Germinal center (tissue), 1 donor: ENCODE measurements at places on chromosomes 3 and 15.

DNA sequence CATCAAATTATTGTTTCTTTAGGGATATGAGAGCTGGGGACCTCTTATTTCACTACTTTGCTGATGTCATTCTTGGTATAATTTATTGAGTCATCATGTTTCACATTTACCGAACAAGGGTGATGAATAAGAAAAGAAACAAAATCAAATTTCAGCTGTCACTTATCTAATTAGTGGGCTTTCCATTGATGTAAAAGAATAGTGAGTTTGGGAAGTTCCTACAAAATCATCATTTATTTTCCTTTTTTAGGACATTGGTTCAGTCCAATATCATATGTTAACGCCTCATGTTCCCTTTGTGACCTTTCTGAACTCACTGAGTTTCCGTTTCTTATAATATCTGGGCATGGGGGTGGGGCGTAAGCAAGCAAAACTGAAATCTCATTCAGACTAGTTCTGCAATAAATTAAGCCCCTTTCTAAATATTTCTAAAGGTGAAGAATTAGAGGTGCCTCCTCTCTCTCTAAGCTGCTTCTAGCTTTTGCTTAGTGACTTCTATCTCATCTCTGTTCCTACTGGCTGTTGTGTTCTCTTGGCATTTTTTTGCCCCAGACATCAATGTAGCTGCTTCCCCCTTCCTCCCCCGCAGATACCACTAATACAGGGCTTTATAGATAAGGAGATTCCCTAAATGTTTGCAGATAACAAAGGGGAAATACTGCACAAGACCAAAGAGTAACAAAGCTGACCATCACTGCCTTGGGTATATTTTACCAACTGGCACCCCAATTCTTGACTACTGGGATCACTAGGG lies 238.0 kb upstream of the CTNNB1 start:
- DNase-seq, result no peak

DNA sequence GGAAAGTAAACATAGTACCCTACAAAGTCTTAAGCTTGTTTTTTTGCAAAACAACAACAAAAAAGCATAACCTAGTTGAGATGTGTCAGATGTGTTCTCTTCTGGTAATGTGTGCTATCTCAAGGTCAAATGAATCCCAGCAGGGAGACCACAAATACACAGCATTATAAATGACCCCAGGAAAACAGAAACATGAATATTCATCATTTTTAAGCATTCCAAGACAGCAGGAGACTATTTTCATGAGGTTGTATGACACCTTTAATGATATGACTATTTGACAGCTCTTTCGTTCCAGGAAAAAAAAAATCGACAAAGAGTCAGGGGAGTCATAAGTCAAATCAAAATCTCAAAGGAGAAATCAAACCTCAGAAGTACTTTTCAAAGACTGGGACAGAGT lies 62.7 kb upstream of the CBLB start:
- DNase-seq, result no peak

GRCh38 chr3:140708815-140709214 lies 31.0 kb downstream of the TRIM42 start:
- no peak for DNase-seq

- no peak for DNase-seq
Observed at GRCh38 chr3:187850258-187850921, 105.1 kb upstream of the BCL6 start.

DNA sequence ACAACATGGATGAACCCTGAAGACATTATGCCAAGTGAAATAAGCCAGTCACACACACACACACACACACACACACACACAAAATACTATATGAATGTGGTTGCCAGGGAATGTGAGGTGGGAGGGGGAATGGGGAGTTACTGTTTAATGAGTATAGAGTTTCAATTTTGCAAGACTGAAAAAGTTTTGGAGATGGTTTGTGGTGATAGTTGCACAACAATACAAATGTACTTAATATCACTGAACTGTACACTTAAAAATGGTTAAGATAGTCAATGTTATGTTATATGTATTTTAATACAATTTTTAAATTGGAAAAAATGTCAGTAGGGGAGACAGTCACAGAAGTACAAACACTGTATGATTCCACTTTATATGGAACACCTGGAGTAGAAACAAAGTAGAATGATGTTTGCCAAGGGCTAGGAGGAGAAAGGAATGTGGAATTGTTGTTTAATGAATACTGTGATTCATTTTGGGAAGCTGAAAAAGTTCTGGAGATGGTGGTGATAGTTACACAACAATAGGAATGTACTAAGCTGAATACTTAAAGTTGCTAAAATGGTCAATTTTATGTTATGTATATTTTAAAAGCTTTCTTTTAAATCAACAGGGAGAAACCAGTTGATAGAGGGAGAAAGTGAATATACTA lies 76.6 kb downstream of the RPL39L start:
- no peak for DNase-seq

DNA sequence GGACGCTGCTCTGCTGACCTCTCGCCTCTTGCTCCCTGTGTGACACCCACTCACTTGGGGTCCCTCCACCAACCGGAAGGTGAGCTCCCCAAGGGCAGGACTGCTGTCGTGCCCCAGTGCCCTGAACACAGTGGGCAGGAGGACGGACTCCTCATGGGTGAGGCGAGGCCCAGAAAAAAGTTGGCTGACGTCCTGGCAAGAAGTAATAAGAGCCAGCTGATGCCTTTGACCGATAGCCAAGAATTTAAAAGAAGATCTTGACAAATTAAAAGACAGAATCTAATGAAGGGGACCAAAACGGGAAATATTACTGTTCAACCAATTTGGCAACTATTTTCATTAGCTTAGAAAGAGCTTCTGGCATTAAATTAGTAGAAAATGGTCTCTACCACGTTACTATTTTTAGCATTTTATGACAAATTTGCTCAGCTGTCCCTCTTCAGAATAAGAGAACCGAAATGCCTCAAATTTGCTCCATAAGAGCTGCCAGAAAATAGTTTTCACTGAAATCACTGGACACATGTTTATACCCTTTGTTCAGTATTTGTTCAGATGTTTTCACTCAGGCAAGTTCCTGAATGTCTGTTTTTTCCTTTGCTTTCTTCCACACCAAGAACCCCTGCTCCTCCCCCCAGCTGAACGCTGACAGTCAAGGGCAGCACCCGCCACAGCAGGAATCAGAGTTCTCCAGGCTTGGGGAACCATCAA lies 60.5 kb downstream of the XXYLT1 start:
- DNase-seq, result no peak

- no peak for DNase-seq
Observed at GRCh38 chr3:10196389-10197052, 31.8 kb downstream of the IRAK2 start.

DNA sequence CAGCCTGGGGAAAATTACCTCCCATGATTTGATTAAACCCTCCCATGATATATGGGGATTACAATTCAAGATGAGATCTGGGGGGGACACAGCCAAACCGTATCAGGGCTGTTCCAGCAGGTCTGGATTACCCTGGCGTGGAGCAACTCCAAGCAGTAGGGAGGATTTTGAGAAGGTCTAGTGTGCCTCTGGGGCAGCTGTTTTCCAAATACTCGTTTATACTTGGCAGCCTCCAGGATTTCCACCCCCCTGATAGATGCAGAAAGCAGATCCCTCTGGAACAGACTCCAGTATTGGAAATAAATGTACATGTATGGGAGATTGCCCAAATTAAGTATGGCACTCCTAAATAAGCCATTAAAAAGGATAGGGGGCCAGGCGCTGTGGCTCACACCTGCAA lies 7.7 kb upstream of the IRAK2 start:
- no peak for DNase-seq

- DNase-seq, result no peak
Observed at GRCh38 chr15:48710952-48711495, 65.5 kb upstream of the FBN1 start.

DNA sequence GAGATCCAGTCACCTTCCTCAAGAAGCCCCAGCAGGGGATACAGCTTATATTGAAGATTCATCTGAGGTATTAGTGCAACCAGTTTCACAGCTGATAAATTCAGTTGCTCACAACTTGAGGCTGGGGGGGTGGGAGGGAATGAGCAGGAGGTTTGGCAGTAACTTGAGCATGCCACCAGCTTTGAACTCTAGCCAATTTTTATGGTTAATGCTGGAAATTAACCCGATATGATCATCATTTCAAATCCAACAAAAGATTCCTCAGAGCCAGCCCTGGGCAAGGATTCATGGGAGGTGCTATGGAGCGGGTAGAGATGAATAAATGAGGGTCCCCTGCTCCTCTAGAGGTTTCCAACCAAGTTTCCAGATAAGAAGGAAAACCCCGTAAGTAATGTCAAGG lies 73.1 kb upstream of the HES1 start:
- DNase-seq, result no peak

- no peak for DNase-seq
Observed at GRCh38 chr3:16186565-16186964, 12.1 kb downstream of the GALNT15 start.

- no peak for DNase-seq
Observed at GRCh38 chr3:157360044-157360443, 76.6 kb upstream of the PTX3 start.

- no peak for DNase-seq
Observed at GRCh38 chr15:52488830-52489229, 39.9 kb downstream of the MYO5A start.

DNA sequence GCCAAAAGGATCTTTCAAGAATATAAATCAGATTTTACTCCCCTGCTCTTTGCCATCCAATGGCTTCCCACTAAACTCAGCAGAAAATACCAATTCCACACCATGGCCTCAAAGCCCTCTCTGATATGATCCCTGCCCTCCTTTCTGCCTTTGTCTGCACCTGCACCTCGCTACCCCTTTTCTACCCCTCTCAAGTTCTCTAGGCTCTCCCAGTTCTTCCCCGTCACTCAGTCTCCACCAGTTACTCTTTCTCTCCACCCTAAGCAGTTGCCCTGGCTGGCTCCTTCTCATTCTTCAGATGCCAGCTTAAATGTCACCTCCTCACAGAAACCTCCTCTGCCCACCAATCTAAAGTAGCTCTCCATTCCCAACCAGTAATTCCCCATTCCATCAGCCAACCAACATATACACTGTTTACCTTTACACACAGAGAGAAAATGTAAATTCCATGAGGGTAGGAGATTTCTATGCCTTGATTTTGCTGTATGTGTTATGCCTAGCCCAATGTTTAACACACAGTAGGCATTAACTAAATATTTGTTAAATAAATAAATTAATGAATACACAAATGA lies 93.6 kb upstream of the LPP start:
- no peak for DNase-seq

DNA sequence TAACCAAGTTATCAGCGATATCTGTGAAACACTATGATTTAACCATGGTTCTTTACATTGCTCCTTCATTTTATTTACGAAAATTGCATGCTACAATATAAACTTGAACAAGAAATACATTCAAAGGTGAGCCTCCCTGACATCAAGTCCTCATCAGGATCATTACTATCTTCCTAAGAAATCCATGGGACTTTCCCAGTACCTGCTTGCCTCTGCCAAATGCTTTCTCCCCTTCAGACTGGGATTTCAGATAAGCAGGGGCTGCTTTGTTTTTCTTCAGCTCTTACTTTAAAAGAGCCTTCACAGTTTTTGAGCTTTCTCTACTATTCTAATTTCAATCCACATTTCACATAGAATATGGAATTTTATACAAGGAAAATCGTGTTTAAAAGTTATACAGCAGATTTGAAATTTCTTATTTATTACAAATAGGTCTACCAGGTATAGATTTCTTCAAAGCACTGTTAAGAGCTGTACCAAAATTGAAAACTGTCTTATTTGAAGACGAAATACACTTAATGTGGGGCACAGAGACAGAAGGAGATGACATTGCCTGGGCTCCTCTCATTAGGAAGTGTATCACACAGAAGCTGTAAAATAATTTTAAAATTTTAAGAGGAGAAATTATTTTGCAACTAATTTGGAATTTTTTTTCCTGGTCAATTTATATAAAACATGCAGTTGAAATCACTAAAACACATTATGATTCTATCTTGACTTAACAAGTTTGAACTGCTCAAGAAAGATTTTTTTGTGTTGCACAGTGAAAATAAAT lies 615.0 kb upstream of the AGTR1 start:
- no peak for DNase-seq

DNA sequence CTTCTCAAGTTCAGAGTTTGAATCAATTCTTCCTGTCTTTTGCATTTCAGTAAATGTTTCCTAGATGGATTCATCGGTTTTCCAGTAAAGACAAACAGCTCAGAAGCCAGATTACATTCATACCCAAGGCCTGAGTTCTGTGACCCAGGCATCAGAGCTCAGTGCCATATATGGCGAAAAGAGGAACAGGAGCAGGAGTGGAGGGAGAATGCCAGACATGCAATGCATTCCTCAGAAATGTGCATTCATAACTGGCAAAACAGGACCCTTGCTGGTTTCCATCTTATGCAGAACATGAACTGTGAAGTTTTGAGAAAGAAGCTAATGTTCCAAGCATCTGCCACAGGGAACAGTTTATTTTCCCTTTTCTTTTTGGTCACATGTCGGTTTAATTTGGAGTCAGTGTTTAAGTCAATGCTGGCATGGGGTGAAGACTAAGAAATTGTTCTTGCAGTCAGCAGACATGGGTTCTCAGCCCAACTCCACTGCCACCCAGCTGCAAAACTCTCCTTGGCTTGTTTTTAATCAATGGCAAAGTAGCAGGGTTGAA lies 116.5 kb downstream of the LPP start:
- no peak for DNase-seq

GRCh38 chr3:104832530-104832929 lies 534.2 kb upstream of the ALCAM start:
- no peak for DNase-seq
